ENCODE measurements at places on chromosomes 5 and 9.

DNA sequence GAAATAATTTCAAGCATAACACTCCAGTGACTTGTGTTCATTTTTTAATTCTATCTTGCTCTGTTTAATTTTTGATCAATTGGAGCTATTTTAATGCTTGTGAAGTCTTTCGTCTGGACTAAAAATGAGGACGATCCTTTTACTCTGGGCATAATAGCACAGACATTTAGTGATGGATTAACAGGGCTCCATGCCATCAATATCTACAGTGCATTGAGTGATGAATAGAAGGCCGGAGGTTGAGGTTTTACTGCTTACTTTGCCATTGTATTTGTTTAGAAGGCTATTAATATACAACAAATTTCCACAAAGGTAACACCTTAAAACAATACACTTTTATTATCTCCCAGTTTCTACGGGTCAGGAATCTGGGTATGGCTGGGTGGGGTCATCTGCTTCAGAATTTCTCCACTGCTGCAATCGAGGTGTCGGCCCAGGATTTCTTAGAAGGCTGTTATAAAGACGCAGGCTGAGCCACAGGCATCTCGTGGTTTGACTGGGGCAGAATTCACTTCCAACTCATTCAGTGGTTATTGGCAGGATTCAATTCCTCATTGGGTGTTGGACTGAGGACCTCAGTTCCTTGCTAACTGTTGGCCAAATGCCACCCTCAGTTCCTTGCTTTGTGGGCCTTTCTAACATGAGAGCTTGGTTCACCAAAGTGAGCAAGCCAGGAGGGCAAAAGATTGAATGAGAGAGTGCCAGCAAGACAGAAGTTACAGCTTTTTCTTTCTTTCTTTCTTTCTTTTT, 265.4 kb upstream of the VLDLR start:
- DNase-seq = no peak

DNA sequence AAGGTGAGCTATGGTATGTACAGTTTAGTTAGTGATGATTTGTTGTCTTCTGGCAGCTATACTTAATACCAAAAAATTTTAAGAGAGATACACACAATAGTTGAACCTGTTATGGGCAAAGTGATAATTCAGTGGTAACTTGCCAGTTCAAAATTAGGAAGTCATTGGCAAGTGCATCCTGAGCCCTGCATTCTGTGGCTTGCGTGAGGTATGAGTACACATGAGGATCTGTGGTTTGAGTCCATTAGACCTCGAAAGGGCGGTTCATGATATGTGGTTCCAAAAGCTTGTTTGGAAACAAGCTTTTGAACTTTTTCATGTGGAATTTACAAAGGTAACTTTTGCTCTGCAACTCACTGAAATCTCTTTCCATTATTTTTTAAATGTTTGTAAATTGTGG, 47.0 kb downstream of the GPR21 start:
- no peak for DNase-seq

DNA sequence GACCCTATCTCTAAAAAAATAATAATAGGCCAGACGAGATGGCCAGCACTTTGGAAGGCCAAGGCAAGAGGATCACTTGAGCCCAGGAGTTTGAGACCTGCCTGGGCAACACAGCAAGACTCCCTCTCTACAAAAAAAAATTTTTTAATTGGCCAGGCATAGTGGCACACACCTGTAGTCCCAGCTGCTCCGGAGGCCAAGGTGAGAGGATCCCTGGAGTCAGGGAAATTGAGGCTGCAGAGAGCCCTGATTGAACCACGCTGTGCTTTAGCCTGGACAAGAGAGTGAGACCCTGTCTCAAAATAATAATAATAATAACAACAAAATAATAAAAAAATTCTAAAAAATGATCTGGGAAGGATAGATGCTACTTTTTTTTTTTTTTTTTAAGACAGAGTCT, 1.1 kb upstream of the DYNC2I2 start:
- no peak for DNase-seq

- DNase-seq = no peak
Measured at GRCh38 chr9:89179895-89180734, 1.5 kb upstream of the SHC3 start.

GRCh38 chr9:82082563-82082962, 94.0 kb downstream of the SPATA31D1 start:
- no peak for DNase-seq

DNA sequence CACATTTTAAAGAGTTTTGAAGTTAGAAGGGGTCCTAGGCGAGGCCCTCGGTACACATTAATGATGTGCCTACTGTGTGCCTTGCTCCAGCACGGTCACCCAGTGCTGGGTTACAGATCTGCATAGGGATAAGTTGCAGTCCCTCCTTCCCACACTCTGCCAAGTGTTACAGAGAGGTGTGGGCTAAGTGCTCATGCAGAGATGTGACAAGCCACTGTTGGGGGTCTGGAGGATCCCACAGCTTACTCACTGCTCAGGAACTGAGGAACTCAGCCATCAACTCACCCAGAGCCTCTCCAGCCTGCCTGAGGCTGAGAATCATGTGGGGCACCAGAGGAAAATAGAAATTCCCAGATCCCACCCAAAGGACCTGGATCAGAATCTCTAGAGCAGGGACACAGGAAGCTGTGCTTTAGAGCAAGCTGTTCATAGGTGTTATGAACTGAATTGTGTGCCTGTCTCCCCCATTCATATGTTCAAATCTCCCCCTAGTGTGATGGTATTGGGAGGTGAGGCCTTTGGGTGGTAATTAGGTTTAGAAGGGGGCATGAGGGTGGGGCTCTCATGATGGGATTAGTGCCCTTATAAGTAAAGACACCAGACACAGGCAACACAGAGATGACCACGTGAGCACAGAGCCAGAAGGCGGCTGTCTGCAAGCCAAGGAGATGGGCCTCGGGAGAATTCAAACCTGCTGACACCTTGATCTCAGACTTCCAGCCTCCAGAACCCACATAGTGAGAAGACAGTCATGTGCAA, 164.1 kb downstream of the HSD17B3 start:
- no peak for DNase-seq

- no peak for DNase-seq
Measured at GRCh38 chr5:67774786-67775185, 440.8 kb upstream of the PIK3R1 start.

DNA sequence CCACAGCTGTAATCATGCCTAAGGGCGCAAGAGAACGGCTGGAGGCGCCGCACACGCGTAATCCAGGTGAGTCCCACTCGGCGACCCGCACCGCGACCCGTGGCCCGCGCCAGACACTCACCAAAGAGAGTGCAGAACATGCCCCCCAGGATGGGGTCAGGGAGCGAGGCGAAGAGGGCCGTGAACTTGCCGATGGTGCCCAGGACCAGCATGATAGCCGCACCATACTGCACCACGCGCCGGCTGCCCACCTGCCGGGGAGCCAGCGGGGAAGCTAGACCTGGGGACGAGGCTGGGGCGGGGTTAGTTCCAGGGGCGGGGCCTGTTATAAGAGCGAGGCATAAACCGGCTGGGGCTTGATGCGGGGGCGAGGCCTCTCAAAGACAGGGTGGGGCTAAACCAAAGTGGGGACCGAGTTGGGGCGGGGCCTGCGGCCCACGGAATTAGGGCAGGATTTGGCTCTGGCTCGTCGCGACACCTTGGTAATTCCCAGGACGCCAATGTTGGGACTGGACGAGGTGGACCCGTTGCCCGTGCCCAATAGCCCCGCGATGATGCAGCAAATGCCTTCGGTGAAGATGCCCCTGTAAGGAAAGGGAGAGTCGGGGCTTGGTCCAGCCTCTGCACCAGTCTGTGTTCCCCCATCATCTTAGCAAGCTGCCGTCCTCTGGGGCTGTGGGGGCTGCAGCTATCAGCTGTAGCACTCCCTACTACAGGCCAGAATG, 4.8 kb downstream of the SLC23A1 start:
- no peak for DNase-seq

DNA sequence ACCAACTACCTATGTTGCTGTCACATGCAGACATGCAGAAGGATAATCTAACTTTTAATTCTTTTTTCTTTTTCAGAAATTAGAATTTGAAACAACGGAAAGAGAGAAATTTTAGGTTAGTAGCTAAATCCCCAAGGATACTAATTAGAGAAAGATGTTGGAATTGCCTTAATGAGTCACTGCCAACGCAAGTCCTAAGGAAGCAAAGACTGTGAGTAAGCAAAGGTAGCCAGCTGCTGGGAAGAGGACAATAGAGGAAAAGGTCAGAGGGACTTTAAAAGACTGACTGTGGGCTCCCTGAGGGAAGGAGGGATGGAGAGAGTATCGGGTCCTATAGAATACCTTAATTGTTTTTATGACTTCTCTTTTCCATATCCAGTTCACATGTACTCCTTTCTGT, 461.9 kb upstream of the PAPPA start:
- no peak for DNase-seq

- no peak for DNase-seq
Measured at GRCh38 chr9:3862561-3862960, 336.8 kb upstream of the RFX3 start.

- DNase-seq = no peak
Measured at GRCh38 chr5:174197929-174198328, 152.4 kb downstream of the NSG2 start.

DNA sequence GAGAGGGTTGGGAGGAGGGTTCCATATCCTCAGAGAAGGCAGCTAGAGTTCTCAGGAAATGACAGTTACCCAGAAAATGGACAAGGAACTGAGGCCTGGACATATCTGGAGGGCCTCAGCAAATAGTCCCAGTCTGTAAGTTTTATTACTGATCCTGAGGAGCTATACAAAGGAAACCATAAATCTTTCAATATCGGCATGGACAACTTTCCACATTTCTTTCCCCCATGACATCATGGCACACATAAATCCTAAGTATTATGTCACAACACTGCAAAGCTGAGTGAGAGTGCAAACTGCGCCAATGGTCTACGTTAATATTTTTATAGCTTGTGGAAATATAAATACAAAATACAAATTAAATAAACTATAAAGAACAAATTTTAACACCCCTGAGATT, 1356.2 kb upstream of the C9orf72 start:
- DNase-seq = no peak

GRCh38 chr5:64417390-64417789, 88.4 kb upstream of the RGS7BP start:
- no peak for DNase-seq

DNA sequence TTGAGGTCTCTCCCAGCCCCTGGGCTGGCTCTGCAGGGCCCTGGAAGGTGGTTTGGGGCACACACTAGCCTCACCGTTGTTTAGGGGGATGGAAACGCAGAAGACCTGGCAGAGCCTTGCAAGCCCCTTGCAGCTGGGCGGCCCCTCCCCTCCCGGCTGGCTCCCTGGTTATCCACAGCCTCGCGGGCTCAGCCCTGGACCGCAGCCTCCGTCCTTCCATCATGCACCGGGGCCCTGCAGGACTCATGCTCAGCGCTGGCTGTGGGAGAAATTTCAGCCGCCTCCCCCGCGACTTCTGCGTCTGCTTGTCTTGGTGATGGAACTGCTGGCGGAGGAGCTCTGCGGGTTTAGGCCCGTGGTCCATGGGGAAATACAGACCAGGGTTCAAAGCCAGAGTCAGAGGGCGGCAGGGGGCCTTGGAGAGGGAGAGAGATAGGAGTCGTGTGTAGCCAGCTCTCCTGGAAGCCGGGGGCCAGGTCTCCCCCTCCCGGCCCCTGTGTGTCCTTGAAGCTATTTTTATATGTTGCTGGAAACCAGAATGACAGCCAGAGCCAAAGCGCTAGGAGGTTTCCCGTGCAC, 75.8 kb upstream of the IER5L start:
- no peak for DNase-seq

- DNase-seq = no peak
Measured at GRCh38 chr9:133526721-133527321, 2.1 kb upstream of the MYMK start.

DNA sequence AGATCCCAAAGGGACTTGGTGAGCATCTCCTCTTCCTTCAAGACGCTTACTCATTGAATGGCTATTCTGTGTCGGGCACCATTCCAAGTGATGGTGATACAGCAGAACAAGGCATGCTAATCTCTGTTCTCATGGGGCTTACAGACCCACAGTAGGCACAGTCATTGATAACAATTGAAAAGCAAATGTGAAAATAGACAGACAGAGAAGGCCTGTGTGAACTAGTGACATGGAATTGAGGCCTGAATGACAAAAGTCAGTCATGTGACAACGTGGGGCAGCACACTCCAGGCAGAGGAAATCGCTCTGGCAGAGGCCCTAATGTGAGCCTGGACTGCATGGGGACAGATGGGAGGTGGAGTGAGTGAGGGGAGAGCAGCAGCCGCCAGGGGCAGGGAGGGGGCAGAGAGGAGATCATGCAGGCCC, 70.7 kb upstream of the CPLX2 start:
- no peak for DNase-seq

DNA sequence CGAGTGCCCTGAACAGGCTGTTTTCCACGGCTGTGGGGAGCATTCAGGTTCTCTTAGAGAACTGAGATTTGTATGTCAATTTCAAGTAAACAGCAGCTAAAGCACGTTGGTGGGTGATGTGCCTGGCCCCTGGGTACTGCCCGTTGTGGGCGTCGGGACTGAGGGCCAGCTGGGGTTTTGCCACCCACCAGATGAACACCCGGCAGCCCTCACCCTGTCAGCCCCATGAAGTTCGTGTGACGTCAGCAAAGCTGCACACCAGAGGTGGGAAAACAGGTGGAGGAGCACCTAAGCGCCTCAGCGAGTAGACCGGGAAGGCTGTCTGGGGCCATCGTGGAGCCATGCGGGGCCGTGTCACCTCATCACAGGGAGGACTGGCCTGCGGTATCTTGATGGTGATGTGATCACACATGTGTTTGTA, 9.2 kb downstream of the CEP72 start:
- no peak for DNase-seq

GRCh38 chr5:154611341-154611767, 133.3 kb upstream of the HAND1 start:
- no peak for DNase-seq

- DNase-seq = no peak
Measured at GRCh38 chr5:157306081-157306480, 40.2 kb downstream of the CYFIP2 start.

- no peak for DNase-seq
Measured at GRCh38 chr9:1514776-1515363, 464.7 kb downstream of the DMRT2 start.

GRCh38 chr5:11547730-11548129, 356.5 kb downstream of the CTNND2 start:
- DNase-seq = no peak

GRCh38 chr5:44532981-44533380, 143.8 kb upstream of the FGF10 start:
- no peak for DNase-seq

- DNase-seq = no peak
Measured at GRCh38 chr9:14462950-14463349, 149.0 kb upstream of the NFIB start.

- no peak for DNase-seq
Measured at GRCh38 chr5:150567031-150567717, 59.2 kb downstream of the NDST1 start.

DNA sequence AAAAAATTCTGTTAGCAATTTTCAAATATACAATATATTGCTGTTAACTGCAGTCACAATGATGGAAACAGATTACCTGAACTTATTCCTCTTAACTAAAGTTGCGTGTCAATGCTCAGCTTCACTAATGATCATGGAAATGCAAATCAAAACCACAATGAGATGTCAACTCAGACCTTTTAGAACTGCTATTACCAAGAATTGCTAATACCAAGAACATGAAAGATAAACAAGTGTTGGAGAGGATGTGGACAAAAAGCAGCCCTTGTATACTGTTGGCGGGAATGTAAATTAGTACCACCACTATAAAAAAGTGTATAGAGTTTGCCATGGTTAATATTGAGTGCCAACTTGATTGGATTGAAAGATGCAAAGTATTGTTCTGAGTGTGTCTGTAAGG, 1409.7 kb upstream of the CDH18 start:
- no peak for DNase-seq

GRCh38 chr9:135991771-135992170, 30.6 kb upstream of the UBAC1 start:
- DNase-seq = no peak

Data from stimulated activated CD4-positive, alpha-beta T cell treated with anti-CD3 and anti-CD28 coated beads, Interleukin-1b, Interleukin-23, amount 100 ng/mL, for 1 hour (primary cell).